Activated T-cell treated with anti-CD3 and anti-CD28 coated beads for 48 hours (primary cell): ENCODE measurements at places on chromosomes 5 and 9.

DNA sequence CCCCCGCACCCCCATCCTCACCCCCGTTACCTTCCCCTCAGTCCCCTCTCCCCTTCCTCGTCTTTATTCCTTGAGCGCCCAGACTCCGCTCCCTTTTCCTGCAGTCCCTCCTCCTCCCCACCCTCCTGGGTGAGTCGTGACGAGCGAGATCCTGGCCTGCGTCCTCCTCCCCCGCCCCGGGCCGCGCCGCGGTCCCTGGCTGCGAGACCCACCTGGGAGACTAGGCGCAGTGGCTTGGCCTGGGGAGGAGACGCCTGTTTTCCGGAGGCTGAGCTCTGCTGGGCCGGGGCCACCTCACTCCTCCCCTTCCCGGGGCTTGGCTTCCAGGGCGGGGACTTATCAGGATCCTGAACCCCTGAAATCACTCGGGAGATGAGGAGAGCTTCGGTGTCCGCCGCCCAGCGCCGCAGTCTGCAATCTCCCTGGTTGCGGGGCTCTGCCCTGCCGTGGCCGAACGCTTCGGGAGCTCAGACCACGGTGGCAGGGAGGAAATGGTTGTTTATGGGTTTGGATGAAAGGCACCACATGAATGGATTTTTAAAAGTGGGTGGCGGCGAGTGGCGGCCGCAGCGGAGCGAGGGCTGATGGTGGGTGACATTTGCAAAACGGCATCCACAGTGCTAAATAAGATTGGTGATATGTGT is 984 bp downstream of the STXBP1 start:
- peak; percentile 15 for DNase-seq

DNA sequence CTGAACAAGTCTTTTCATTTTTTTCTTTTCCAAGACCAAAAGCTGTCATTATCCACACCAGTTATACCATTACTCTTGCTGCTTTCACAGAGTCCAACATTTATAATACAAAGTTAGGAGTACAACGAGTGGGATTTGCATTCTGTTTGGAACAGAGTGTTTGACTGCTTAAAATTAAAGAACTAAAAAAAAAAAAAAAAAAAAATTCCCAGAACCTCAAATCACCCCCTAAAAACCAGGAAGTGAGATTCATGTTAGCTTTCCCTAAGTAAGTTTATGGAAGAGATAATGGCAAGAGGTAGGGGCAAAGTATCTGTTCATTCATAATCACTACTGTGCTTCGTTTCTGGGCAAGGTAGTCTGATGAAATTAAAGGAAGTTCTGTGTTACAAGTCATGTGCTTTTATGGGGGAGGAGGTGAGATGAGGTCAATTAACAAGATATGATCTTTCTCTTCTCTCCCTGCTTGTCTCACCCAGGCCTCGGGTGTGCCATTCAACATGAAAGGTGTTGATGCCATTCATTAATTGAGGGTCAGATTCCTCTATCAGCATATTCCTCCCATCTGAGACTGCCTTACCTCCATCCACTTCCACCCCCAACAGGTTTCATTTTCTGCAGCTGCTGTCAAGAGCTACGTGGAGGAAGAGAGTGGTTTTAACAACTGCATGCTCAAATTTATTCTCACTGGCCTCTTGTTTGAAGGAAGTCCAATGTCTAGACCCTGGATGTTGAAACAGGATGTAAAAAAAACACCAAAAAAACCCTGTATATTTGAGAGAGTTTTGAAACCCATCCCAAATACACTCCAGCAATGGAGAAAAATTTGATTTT is 58.1 kb downstream of the MARCHF3 start:
- peak; percentile 10 for DNase-seq

DNA sequence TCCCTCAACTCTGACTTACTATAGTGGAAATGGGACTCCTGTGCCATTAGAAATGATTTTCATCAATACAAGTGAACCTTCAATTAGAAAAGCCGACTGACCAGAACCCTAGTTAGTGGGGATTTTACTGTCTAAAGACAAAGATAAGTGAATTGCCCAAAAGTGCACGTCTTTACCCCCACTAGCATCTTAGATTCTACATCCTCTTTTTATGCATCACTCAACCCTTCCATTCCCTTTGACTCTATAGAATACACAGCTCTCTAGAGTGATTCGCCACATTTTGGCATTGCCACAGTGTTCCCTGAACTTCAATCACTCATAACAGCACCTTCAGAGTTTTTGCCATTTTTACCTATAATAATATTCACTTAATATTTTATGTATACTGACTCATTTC is 226.6 kb downstream of the EBF1 start:
- no peak for DNase-seq

DNA sequence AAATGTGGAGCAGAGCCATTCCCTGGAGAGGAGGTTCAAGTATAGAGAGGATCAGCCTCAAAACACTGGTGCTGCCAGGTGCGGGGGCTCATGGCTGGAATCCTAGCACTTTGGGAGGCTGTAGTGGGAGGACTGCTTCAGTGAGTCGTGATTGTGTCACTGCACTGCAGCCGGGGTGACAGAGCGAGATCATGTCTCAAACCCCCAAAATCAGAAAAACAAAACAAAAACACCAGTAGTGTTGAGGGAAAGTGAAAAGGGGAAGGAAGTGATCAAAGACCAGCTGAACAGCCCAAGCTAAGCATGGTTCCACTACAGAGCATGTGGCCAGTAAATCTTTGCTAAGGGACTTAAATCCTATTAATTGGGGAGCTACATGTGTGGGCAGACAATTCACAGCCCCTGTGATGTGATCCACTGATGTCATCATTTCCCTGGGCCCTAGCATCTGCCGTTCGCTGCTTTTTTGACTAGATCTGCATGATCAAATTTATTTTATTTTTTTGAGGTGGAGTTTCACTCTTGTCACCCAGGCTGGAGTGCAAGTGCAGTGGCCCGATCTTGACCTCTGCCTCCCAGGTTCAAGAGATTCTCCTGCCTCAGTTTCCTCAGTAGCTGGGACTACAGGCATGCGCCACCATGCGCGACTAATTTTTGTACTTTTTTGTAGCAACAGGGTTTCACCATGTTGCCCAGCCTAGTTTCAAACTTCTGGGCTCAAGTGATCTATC is 2.7 kb upstream of the PCBD2 start:
- DNase-seq = no peak

GRCh38 chr9:82417501-82417900 is 428.9 kb downstream of the SPATA31D1 start:
- DNase-seq = no peak

GRCh38 chr5:42306287-42306686 is 117.0 kb upstream of the GHR start:
- no peak for DNase-seq

DNA sequence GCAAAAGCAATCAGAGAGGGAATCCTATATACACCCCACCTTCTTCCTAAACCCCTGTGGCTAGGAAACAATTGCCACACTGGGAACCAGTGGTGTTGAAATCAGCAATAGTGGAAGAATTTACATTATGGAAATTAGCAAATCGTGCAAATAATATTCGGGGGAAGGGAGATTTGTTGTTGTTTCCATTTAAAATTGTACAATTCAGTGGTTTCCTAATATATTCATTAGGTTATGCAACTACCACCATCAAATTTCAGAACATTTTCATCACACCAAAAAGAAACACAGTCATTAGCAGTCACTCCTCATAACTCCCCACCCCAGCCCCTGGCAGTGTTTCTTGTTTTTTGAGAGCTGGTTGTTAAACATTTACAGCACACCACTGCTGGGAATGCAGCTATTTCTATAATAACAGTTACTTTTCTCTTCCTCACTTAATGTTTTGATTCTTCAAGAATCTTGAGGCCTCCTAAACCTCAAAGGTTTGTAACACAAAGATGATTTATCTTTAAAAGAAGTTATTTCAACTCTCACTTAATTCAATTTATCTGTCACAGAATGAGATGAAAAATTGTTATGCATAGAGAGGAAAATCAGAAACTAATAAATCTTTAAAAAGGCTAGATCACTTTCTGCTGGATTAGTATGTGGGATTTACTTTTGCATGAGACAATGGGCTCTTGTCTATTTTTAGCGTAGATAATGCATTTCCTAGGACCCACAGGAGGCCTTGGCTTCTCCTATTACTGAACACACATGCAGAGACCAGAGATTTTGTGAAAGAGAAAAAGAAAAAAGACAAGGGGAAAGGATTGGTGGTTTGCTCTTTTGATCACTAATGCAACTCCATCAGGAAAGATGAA is 91.8 kb upstream of the DAPK1 start:
- DNase-seq = no peak

DNA sequence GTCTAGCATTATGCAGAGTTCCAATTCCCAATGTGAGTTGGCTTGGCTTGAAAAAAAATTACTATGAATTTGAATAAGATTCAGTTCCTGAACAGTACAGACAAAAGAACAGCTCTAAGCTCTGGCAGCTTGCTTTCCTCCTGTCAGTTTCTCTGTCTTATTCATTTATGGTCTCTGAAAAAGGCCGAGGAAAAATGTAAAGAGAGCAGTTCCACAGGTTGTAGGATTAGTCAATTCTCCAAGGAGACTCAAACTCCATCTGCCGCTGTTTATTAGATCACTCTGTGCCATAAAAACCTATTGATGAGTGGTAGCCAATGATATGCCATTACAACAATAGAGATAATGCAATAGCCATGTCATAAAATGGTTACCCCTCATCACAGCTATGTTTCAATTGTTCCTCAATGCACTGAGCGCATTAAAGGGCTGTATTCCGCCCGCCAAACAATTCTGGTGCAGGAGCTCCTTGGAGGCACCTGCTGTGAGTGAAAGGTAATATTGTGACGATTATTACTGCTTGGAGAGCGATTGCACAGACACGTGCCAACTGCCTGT is 188.2 kb downstream of the ARRDC3 start:
- no peak for DNase-seq

GRCh38 chr9:7554699-7555098 is 244.9 kb downstream of the DMAC1 start:
- DNase-seq = no peak

DNA sequence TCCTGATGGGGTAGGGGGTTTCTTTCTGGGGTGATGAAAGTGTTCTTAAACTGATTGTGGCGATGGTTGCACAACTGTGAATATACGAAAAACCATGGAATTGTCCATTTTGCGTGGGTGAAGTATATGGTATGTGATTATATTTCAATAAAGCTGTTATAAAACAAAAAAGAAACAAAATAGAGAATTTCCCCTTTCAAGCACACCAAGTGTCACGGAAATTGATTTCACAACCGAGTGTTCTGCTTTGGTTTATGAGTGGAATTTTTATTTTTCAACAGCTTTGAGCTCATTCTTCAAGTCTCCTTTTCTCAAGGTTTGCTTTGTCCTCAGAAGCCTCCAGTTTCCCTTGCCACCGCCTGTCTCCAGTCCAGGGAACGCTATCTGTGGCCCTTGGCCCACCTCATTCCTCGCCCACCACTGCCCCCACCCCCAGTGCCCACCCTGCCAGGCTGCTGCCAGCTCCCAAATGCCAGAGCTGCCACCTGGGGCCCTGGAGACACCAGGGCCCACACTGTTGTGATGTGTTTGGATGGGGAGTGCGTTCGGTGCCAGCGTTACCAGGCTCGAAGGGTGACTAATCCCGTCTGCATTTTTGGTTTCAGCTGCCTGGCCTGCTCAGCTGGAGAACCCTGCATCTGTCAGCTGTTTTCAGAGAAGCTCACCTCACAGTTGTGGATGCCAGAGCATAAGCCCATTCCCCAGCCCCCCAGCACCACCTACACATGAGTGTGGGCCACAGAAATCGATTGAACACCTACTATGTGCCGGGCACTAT is 30.4 kb downstream of the DUSP1 start:
- no peak for DNase-seq

- DNase-seq = peak; percentile 87
Measured at GRCh38 chr5:181159286-181160151, 12.1 kb downstream of the OR2V2 start.

GRCh38 chr5:77333451-77334123 is 123.1 kb downstream of the PDE8B start:
- DNase-seq = no peak

- DNase-seq = no peak
Measured at GRCh38 chr9:135857843-135858242, 49.5 kb downstream of the CAMSAP1 start.

GRCh38 chr5:80834710-80835109 is 125.5 kb upstream of the RASGRF2 start:
- no peak for DNase-seq

DNA sequence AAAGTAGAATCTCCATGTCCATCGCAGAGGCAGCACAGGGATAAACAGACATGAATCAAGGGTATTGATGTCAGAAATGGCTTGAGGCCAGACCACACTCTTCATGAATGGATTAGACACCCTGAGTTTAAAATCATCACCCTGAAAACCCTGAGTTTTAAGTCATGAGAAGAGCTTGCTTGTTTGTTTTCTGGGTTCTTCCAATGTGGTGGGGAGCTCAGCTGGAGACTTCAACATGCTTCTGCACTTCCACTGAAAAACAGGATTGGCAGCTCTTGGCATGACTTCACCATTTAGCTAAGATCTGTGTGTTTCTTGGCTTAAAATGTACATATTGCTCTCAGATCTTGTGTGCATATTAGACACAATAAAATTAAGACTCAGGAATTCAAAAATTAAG is 9.8 kb downstream of the GCNT4 start:
- DNase-seq = no peak

- no peak for DNase-seq
Measured at GRCh38 chr5:154583671-154584177, 105.7 kb upstream of the HAND1 start.

- no peak for DNase-seq
Measured at GRCh38 chr9:26527931-26528330, 364.7 kb downstream of the CAAP1 start.

- no peak for DNase-seq
Measured at GRCh38 chr5:174352681-174353080, 307.2 kb downstream of the NSG2 start.

GRCh38 chr9:73116031-73116430 is 35.6 kb upstream of the ANXA1 start:
- DNase-seq = no peak

- no peak for DNase-seq
Measured at GRCh38 chr5:125575891-125576505, 829.6 kb upstream of the ZNF608 start.

DNA sequence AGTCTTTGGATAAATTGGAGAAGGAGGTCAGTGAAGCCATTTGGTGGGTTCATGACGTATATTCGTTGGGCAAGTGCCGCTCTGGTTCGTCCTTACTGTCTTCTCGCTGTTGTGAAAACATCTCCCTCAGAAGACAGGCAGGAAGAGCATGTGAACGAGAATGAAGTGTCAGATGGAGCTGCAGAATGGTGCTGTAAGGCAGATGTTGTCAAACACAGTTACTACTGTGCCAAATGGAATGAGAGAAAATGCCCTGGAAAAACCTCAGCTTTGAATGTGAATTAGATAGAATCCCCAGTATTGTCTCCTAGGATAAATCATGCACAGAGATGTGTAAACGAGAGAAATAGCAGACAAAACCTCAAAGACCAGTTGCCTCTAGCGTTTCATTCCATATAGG is 121.5 kb downstream of the CAMK4 start:
- no peak for DNase-seq

GRCh38 chr9:18673179-18673578 is 199.2 kb downstream of the ADAMTSL1 start:
- DNase-seq = no peak

DNA sequence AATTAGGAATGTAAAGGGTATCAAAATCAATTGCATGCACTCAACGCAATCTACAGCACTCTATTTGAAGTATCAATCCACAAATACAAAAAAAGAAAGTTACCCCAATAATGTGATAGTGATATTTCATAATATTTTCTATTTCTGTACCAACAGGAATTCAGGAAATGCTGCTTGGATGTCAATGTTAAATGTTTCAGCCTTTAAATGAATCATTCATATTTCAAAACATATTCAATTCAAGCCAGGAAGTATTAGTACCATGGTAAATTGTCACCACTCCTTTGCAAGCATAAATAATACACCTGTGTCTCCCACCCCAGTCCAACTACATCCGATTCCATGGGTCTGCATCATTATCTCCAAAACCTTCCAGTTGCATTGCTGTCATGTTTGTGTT is 1185.5 kb upstream of the CDH18 start:
- no peak for DNase-seq
